Spinal cord (tissue), 10 donors: ENCODE measurements at places on chromosomes 1 and 21. TPM values are rescaled to one million over a fixed set of nuclear protein-coding genes. Genes with fewer than 3 reads are reported as not detected.

GRCh38 chr1:170586321-170587252, 54.6 kb downstream of the GORAB start:
- H3K4me1 ChIP-seq, result no peaks in the 10 kb centered on the region
- H3K36me3 ChIP-seq, result no peaks in the 10 kb centered on the region
- DNase-seq, result no peak
- peak overlapping the region; percentile 30 for H3K27ac ChIP-seq
- H3K27me3 ChIP-seq, result no peaks in the 10 kb centered on the region
- peak overlapping the region; percentile 14 for H3K4me3 ChIP-seq

DNA sequence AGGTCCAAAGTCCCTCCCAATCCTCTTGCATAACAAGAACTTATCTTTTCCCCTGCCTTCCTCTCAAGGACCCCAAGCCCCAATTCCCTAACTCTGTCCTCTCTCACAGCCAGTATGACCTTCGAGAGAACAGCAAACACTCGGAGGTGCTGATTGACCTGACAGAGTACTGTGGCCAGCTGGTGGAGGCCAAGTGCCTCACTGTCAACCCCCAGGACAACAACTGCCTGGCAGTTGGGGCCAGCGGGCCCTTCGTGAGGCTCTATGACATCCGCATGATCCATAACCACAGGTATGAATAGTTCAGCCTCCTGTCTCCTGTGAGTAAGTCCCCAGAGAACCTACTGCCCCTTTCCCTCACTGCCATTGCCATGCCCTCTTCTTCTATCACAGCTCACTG, 29.9 kb upstream of the TMEM222 start:
- peaks cover 4% of the 10 kb centered on the region for H3K4me1 ChIP-seq
- DNase-seq, result no peak
- H3K4me3 ChIP-seq, result no peak overlapping the region
- no peak overlapping the region for H3K27ac ChIP-seq
- H3K36me3 ChIP-seq, result peaks cover 47% of the 10 kb centered on the region
- no peaks in the 10 kb centered on the region for H3K27me3 ChIP-seq

GRCh38 chr1:227541129-227541528, 22.2 kb upstream of the ZNF678 start:
- H3K36me3 ChIP-seq, result no peaks in the 10 kb centered on the region
- H3K4me3 ChIP-seq, result no peak overlapping the region
- peaks cover 22% of the 10 kb centered on the region for H3K4me1 ChIP-seq
- H3K27ac ChIP-seq, result no peak overlapping the region
- DNase-seq, result no peak

DNA sequence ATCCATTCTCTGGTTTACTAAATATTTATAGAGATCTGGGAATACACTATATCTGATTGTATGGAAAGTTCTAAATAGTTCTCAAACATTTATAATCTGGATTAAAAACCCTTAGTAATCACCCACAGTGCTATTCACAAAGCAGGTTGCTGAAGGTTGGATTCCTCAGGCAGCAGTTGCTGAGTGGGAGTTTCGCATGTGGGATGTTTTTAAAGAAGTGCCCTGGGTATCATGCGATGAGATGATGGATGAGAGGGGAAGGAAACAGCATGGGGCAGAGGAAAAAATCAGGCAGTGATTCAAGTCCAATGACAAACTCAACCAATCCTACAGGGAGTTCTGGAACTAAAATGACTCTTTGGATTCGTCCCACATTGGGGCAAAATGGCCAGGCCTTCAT, 85.3 kb upstream of the GALNT2 start:
- no peak for DNase-seq
- H3K4me3 ChIP-seq, result no peak overlapping the region
- no peak overlapping the region for H3K27ac ChIP-seq
- peaks cover 5% of the 10 kb centered on the region for H3K4me1 ChIP-seq
- no peaks in the 10 kb centered on the region for H3K36me3 ChIP-seq
- H3K27me3 ChIP-seq, result no peaks in the 10 kb centered on the region

DNA sequence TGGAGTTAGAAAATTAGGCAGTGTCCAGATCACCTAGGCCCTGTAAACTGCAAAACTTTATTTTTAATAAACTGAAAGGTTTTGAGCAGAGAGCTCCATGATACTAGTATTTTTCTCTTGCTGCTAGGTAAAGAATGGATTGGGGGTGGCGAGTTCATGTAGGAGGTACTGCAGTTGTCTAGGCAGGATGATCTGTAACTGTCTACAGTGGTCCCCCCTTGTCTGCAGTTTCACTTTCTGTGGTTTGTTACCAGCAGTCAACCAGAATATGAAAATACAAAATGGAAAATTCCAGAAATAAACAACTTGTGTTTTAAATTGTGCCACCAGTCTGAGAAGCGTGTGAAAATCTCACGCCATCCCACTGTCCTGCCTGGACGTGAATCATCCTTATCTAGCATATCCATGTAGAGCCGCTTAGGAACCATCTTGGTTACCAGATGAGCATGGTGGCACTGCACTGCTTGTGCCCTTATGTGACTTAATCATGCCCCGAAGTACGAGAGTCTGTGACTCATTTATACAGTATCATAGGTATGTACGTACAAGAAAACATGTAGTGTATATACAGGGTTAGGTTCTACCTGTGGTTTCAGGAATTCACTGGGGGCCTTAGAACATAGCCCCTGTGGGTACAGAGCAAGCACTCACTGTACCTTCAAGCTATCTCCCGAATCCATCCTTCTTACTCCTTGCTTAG, 94.2 kb downstream of the AHCTF1 start:
- DNase-seq, result no peak
- H3K36me3 ChIP-seq, result peaks cover 3% of the 10 kb centered on the region
- no peak overlapping the region for H3K27ac ChIP-seq

DNA sequence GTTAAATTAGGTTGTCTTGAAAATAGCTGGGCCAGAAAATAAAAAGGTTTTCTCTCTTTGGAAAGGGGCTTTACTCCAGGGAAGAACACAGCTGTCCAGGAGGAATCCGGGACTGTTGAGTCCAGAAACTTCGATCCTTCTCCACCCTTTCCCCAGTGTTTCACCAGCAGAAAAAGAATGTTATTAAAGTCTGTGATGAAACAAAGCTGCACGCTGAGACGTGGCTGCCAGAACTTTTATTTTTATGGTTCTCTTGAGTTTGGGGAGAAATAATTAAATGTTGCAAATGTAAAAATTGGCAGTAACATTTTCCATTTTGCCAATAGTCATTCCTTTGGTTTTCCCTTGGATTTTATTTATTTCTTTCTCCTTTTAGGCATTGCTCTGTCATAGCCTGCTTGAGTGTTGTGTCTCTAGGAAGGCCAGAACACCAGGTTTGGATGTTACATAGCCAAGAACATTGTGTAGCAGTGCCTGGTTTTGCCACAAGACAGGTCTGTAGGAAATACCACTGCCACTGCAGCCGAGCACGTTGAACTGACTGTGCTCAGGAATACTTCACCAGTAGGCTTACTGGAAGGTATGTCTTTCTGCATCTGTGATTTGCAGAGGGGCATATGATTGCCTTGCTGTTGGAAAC, 87.4 kb downstream of the ROR1 start:
- no peak overlapping the region for H3K27ac ChIP-seq
- H3K36me3 ChIP-seq, result no peaks in the 10 kb centered on the region
- peaks cover 3% of the 10 kb centered on the region for H3K4me1 ChIP-seq

DNA sequence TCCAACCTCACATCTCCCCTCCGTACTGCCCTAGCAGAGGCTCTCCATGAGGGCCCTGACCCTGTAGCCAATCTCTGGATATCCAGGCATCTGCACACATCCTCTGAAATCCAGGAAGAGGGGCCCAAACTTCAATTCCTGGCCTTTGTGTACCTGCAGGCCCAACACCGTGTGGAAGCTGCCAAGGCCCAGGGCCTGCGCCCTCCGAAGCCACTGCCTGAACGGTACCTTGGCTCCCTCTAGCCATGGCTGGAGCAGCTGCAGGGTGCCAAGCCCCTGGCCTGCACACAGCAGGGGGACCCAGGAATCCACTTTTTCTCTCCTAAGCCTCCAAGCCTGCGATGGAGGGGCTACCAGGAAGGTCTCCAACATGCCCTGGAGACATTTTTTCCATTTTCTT, 84.2 kb downstream of the PTGER3 start:
- DNase-seq, result no peak
- no peaks in the 10 kb centered on the region for H3K27me3 ChIP-seq
- H3K4me1 ChIP-seq, result no peaks in the 10 kb centered on the region
- H3K36me3 ChIP-seq, result no peaks in the 10 kb centered on the region

GRCh38 chr1:187053876-187054275, 225.1 kb downstream of the PLA2G4A start:
- DNase-seq, result no peak
- no peak overlapping the region for H3K4me3 ChIP-seq
- H3K4me1 ChIP-seq, result no peaks in the 10 kb centered on the region
- no peaks in the 10 kb centered on the region for H3K36me3 ChIP-seq
- no peak overlapping the region for H3K27ac ChIP-seq

- H3K4me3 ChIP-seq, result no peak overlapping the region
- no peaks in the 10 kb centered on the region for H3K36me3 ChIP-seq
- peaks cover 26% of the 10 kb centered on the region for H3K4me1 ChIP-seq
Measured at GRCh38 chr1:10973552-10973951, 38.9 kb upstream of the TARDBP start.

DNA sequence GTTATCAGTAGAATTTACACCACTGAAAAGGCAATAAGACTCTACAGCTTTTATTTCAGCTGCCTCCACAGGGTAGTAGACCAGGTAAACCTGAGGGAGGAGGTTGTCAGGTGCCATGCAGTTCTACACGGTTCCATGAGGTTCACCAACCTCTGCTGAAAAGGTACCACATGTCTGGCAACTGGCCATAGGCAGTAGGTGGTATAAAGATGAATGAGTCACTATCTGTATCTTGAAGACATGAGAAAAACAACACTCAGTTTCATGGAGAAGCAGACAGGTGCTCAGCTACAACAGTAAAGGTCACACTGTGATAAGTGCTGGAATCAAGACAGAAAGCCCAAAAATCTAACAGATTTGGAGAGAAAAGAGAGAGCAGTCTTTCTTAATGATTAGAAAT, 145.4 kb downstream of the PTGER3 start:
- H3K4me3 ChIP-seq, result no peak overlapping the region
- no peak overlapping the region for H3K27ac ChIP-seq
- no peaks in the 10 kb centered on the region for H3K4me1 ChIP-seq
- H3K36me3 ChIP-seq, result no peaks in the 10 kb centered on the region
- DNase-seq, result no peak

DNA sequence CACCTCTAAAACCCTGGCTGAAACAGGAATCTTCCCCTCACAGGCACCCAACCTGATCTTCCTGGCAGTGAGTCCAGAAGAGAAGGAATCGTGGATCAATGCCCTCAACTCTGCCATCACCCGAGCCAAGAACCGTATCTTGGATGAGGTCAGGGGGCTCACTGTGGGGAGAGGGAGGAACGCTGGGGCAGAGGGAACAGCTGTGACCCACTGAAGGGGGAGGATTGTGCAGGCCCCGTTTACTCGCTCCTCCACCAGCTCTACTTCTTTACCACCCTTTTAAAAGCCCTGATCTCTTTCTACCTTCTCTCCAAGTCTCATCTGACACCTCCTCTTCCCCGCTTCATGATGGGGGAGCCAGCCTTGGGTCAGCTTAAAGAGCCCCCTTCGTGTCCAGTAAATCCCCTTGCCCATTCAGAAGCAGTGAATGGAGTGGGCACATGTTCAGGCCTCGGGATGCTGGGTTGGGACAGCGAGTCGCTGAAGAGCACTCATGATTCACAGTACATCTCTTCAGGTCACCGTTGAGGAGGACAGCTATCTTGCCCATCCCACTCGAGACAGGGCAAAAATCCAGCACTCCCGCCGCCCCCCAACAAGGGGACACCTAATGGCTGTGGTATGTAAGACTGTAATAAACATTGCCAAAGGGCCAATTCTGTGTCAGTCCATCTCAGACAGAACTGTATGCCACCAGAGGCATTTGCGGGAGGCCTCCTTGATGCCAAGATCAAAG, 7.3 kb downstream of the PLEKHO1 start:
- H3K4me1 ChIP-seq, result peaks cover 36% of the 10 kb centered on the region
- H3K27me3 ChIP-seq, result no peaks in the 10 kb centered on the region
- no peak overlapping the region for H3K4me3 ChIP-seq

- H3K36me3 ChIP-seq, result peaks cover 26% of the 10 kb centered on the region
- H3K27ac ChIP-seq, result peak overlapping the region; percentile 93
- no peaks in the 10 kb centered on the region for H3K27me3 ChIP-seq
- peak overlapping the region; percentile 55 for H3K4me3 ChIP-seq
- DNase-seq, result no peak
- peaks cover 83% of the 10 kb centered on the region for H3K4me1 ChIP-seq
Measured at GRCh38 chr1:2132222-2133038, 62.1 kb downstream of the FAAP20 start.

DNA sequence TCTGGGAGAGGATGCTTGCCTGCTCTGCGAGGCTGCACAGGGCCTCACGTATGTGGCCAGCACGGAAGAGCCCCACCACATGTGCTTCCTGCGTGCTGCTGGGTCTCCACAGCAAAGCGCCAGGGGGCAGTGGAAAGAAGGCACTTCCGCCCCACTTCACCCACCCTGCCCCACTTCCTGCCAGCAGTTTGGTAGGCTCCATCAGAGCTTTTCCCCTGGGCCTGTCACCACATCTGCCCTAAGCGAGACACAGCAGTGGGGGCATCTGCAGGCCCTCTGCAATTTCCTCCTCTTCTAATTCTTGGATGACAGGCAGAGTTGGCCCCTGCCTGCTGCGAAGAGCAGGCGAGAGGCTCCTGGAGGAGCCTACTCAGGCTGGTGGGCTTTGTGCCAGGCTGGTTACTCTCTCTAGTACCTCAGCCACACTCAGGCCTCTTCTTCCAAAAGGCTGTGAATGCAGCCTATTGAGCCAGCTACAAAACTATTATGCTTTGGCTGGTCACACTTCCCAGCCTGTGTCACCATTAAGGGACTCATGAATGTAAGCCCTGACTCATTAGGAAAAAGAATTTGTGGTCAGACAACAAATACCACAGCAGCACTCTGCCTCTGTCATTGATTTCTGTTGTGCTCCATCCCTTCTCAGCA, 25.0 kb downstream of the CD244 start:
- no peak overlapping the region for H3K4me3 ChIP-seq
- H3K27me3 ChIP-seq, result no peaks in the 10 kb centered on the region
- no peaks in the 10 kb centered on the region for H3K36me3 ChIP-seq
- peaks cover 22% of the 10 kb centered on the region for H3K4me1 ChIP-seq
- DNase-seq, result no peak
- H3K27ac ChIP-seq, result peak overlapping the region; percentile 64

GRCh38 chr21:42312626-42313104, 2.5 kb downstream of the TFF3 start:
- no peaks in the 10 kb centered on the region for H3K27me3 ChIP-seq
- no peaks in the 10 kb centered on the region for H3K36me3 ChIP-seq
- H3K27ac ChIP-seq, result no peak overlapping the region
- no peak overlapping the region for H3K4me3 ChIP-seq

- H3K27me3 ChIP-seq, result no peaks in the 10 kb centered on the region
- peak; percentile 73 for DNase-seq
- H3K27ac ChIP-seq, result peak within 1 kb of the TSS; percentile 67
- H3K4me3 ChIP-seq, result peak within 1 kb of the TSS; percentile 97
Measured at GRCh38 chr1:37946703-37947360, at the start of gene INPP5B. INPP5B (minus strand) TSS chr1:37947053; CDS start chr1:37946308, 745 bp downstream.

The PDC gene
- total RNA-seq, result not detected

The KIF2C gene
- total RNA-seq, result 7.9 TPM

The NBPF4 gene
- total RNA-seq, result not detected

The LIN28A gene
- total RNA-seq, result not detected

The YBX1 gene
- total RNA-seq, result 701 TPM

The SLC44A5 gene
- 13.1 TPM for total RNA-seq

The MYOC gene
- 0.69 TPM for total RNA-seq

The DOP1B gene
- 7.8 TPM for total RNA-seq
